ENCODE measurements at places on chromosomes 16 and 17.

DNA sequence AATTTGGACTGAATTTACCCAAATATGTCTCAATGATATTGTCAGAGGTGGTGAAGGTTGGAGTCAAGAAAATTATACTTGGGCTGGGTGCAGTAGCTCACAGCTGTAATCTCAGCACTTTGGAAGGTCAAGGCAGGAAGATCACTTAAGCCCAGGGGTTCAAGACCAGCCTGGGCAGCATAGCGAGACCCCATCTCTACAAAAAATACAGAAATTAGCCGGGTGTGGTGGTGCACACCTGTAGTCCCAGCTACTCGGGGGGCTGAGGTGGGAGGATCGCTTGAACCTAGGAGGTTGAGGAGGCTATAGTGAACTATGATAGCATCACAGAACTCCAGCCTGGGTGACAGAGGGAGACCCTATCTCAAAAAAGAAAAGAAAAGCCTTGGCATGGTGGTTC is 40.9 kb downstream of the LAT start:
- no peak for DNase-seq

GRCh38 chr16:14449334-14449733 is 180.7 kb downstream of the PARN start:
- DNase-seq = no peak

DNA sequence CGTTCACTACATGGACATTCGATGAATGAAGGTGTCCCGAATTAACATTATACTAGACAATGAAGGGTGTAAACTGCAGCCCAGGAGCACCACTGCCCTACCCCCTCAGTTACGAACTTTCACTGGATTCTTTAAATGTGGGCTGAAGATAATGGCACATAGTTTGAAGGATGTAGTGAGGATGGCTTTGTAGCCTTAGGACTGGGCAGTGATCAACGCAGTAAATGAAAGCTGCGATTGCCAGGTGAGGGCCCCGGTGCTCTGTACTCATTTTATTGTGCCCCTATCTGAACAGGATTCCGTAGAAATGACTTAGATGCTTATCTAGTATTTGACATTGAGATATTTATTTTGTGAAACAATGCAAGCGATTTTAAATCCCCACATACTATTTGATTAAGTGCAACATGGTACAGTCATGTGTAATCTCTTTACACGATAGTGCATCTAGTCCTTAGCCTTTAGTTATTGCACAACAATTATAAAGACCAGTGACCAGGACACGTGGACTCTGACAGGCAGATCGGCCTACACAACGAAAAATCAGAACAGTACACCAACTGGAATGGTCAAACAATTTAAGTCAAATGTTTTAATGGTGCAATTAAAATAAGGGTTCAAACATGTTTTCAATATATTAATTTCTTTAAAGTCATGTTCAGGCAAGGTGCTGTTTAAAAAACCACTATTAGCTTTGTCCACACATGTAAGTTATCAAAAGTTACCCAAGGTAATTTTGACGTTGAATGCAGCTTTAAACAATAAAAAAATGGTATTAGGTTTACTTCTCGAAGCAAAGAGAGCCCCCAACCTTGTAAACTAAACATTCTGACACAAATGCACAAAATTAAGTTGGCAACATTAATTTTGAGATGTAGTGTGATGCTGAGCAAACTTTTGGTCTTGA is 17.4 kb upstream of the ERN1 start:
- DNase-seq = no peak

- no peak for DNase-seq
Observed at GRCh38 chr17:67606471-67606870, 111.3 kb upstream of the NOL11 start.

DNA sequence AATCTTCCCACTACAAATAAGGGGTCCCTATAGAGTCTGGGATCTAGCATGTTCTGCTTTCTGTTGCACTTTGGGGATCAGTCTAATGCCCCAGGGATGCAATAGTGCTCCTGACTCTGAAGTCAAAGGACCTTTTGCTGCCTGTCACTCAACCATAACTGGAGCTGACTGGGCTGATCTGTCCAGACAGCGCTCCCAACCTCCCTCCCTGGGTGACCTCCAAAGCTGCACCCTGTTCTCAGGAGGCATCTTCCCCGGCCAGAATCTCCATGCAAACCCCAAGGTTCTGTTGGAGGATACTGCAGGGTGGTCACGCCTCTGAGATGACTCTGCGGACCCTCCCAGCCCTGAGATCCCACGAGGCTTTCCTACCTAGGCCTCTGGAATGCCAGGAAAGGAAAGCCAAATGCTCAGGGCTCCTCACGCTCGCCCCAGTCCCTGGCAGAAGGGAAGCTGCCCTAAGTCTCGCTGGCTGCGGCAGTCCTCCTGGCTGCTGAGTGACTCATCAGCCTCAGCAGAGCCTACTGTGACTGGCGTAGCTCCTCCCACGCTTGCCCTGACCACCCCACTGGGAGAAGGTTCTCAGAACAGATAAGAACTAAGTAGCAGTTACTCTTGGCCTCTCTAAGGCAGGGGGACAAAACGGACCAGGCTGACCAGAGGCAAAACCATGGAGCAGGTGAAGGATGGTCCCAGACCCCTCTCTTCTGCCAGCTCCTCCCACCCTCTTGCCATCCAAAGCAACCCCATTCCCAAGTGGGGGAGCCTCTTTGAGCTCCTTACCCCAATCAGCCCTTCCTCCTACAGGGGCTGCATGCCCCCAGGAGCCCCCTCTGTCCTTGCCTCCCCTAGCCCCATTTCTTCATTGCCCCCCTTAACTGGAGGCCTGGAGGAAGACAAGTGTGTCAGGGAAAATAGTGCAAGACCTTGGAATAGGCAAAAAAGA is 124.1 kb upstream of the TNRC6C start:
- no peak for DNase-seq

- DNase-seq = no peak
Observed at GRCh38 chr16:21101631-21102420, 48.8 kb downstream of the DNAH3 start.
